Mucosa of gallbladder (tissue), 1 donor: ENCODE measurements at places on chromosomes 4 and X. TPM values are rescaled to one million over a fixed set of nuclear protein-coding genes. Genes with fewer than 3 reads are reported as not detected.

The IQSEC2 gene
- total RNA-seq: 34.5 TPM

The KDR gene
- total RNA-seq: 24.0 TPM

The HMGB3 gene
- 14.8 TPM for total RNA-seq

The NWD2 gene
- 0.09 TPM for total RNA-seq

The CT45A2 gene
- total RNA-seq: not detected

The HDX gene
- total RNA-seq: 6.0 TPM

The RNF212 gene
- total RNA-seq: 5.8 TPM

The ZMAT1 gene
- total RNA-seq: 7.8 TPM

The MAPK10 gene
- total RNA-seq: 45.0 TPM

The SLC49A3 gene
- 13.9 TPM for total RNA-seq

The PAGE1 gene
- total RNA-seq: not detected

The FRG2 gene
- not detected for total RNA-seq

The CASP3 gene
- 20.5 TPM for total RNA-seq

The PPEF2 gene
- not detected for total RNA-seq

The TMEM31 gene
- total RNA-seq: not detected

The CCKAR gene
- 68.5 TPM for total RNA-seq

The SHROOM4 gene
- total RNA-seq: 5.3 TPM

The JAKMIP1 gene
- total RNA-seq: 0.37 TPM

The NAP1L3 gene
- 5.2 TPM for total RNA-seq

The DGKK gene
- total RNA-seq: not detected

The ETDA gene
- not detected for total RNA-seq

The SPANXC gene
- total RNA-seq: not detected

The MAGEB17 gene
- total RNA-seq: not detected
